Vagina (tissue), 2 donors: ENCODE measurements at places on chromosomes 4 and X.

- DNase-seq = no peak
Measured at GRCh38 chrX:66221856-66222255, 57.8 kb downstream of the HEPH start.

GRCh38 chrX:54920610-54921426 is at the start of gene TRO:
TSS of gene TRO (plus strand) at chrX:54920824. CDS start at chrX:54922247, 1,423 bp downstream.
- peak; percentile 62 for DNase-seq

- no peak for DNase-seq
Measured at GRCh38 chr4:109671350-109671749, 31.9 kb downstream of the CASP6 start.

DNA sequence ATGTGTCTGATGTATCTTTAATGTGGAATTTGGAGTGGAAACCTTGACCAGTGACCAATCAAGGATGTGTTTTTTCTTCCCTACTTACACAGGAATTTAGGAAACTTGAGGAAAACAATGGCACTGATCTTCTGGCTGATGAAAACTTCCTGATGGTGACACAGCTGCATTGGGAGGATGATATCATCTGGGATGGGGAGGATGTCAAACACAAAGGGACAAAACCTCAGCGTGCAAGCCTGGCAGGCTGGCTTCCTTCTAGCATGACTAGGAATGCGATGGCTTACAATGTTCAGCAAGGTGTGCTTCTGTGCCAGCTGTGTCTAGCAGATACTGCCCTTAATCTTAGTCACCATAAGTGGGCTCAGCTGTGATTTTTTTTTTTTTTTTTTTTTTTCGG is 12.6 kb downstream of the TAF1 start:
- no peak for DNase-seq

- DNase-seq = no peak
Measured at GRCh38 chrX:141220342-141221008, 21.8 kb downstream of the SPANXC start.

- DNase-seq = no peak
Measured at GRCh38 chr4:26192899-26193869, 127.6 kb upstream of the RBPJ start.

GRCh38 chr4:43325220-43325967 is 432.9 kb downstream of the GRXCR1 start:
- DNase-seq = no peak

GRCh38 chr4:42747971-42748370 is 91.1 kb upstream of the ATP8A1 start:
- DNase-seq = no peak
